Renal pelvis (tissue), 12 donors: ENCODE measurements at places on chromosomes 16 and 17. TPM values are rescaled to one million over a fixed set of nuclear protein-coding genes. Genes with fewer than 3 reads are reported as not detected.

DNA sequence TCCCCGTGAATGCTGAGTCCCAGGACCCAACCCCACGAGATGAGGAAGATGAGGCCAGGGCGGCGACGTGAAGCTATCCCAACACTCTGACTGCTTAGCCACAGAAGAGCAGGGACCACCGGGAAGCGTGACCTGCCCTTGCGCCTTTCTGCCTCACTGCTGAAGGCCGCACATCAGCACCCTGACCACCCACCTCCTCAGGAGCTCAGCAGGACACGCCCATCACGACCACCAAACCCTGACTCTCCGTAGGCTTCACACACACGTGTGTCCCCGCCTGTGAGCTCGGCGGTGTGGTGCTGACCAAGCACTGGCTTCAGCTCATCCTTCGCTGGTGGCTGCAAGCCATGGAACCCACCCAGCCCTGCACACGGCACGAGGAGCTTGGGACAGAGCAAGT is 97.8 kb downstream of the ZNF778 start:
- no peak for DNase-seq

- DNase-seq, result no peak
Measured at GRCh38 chr16:86222547-86222946, 287.8 kb upstream of the FOXF1 start.

- no peak for DNase-seq
Measured at GRCh38 chr17:12389421-12389820, 276.3 kb upstream of the MYOCD start.

DNA sequence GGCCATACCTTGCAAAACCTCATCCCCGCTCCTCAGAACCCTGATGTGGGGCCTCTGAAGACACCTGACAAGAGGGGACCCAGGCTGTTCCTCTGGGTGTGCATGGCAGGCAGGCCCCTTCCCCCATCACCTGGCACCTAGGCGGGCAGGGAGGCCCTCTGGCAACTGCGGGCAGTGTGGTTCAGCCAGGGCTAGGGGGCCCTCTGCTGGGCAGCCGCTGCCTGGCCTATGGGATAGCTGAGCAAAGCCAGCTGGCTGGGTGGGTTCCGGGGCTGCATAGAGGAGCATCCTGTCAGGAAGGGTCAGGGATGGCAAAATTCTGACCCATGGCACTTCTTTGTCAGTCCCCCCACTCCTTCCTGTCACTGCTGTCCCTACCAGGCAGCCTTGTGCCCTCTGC is 228.7 kb upstream of the ASIC2 start:
- DNase-seq, result no peak

DNA sequence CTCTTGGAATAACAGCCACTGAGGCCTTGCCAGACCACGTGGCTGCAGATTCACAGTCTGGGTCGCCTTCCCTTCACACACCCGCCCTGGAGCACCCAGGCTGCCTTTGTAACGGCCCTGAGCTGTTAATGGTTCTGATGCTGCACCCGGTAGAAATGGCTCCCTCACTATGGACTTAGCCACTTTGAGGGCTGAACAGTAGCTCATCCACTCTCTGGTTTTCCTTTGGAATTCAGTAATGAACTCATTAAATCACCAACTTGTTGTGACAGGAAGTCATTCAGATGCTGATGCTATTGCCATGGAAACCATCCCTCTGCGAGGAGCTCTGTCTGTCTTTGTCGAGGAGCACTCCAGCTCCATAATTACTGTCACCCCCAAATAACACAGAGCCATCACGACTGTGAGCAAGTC is 59.2 kb downstream of the CDK5R1 start:
- DNase-seq, result no peak

GRCh38 chr16:67169642-67170167 is 633 bp upstream of the NOL3 start:
- DNase-seq, result no peak

GRCh38 chr16:89308391-89309333 is 91.2 kb downstream of the ZNF778 start:
- DNase-seq, result no peak

- peak; percentile 14 for DNase-seq
Measured at GRCh38 chr16:89722392-89723278, 1.3 kb downstream of the ZNF276 start.

- peak; percentile 90 for DNase-seq
Measured at GRCh38 chr16:71883849-71884638, at the start of gene ZNF821. Gene ZNF821 (minus strand): TSS chr16:71884182. CDS start chr16:71879946, 4,236 bp downstream.

DNA sequence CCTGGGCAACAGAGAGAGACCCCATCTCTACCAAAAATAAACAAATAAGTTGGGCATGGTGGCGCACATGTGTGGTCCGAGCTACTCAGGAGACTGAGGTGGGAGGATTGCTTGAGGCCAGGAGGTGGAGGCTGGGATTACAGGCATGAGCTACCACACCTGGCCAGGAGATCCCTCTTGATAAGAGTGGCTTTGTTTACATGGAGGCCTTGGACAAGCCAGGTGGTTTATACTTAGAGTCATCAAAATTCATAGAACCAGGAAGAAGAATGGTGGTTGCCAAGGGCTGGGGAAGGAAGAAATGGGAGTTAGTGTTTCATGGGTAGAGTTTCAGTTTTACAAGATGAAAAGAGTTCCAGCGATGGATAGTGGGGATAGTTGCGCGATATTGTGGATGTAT is 8.8 kb upstream of the ZFP1 start:
- DNase-seq, result no peak

DNA sequence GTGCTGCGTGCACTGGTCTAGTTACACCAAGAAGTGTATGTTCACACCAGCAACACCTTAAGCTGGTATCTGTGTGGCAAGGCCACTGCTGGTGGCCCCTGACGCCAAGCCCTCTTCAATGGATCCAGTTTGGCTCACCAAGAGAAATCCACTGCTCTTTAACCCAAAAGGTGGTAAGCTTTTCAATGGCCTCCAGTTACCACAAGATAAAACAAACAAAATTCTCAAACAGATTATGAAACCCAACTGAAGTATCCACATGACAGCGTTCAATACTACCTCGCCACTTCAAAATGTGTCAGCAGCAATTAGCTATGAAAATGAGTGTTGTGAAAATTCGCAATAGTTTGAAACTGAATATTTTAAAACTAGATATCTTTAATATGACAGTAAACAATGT is 96.5 kb upstream of the AKTIP start:
- no peak for DNase-seq

GRCh38 chr17:56629531-56630075 is 36.1 kb downstream of the NOG start:
- DNase-seq, result peak; percentile 14

- no peak for DNase-seq
Measured at GRCh38 chr16:72938795-72939164, 109.1 kb downstream of the ZFHX3 start.

DNA sequence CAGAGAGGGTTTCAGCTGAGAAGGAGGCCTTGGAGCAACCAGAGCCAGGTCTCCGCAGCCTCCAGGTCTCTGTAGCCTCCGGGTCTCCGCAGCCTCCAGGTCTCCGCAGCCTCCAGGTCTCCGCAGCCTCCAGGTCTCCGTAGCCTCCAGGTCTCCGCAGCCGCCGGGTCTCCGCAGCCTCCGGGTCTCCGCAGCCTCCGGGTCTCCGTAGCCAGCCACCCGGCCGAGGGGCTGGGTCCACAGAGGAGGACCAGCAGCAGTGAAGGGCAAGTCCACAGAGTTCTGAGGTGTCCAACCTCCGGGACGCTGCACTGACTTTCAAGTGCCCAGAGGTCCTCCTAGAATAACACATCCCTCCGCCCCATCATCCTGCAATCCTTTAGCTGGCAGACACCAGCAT is 221.0 kb downstream of the RBFOX3 start:
- no peak for DNase-seq

GRCh38 chr17:6104956-6105648 is 34.9 kb downstream of the WSCD1 start:
- DNase-seq, result no peak

DNA sequence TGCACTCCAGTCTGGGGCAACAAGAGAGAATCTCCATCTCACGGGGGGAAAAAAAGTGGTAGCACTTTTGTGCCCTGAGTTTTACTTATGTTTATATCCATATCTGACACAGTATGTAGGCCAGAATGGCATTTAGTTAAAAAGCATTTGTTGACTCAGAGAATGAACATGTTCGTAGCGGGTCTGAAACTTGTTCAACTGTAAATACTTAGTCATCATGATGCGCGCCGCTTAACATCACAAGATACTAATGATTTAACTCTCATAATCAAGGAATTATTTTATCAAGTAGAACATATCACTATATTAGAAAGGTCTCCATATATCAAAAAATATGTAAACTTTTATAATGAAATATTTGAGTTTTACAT is 55.3 kb upstream of the ITGA2B start:
- no peak for DNase-seq

- DNase-seq, result no peak
Measured at GRCh38 chr17:2814481-2815341, 18.5 kb downstream of the RAP1GAP2 start.

DNA sequence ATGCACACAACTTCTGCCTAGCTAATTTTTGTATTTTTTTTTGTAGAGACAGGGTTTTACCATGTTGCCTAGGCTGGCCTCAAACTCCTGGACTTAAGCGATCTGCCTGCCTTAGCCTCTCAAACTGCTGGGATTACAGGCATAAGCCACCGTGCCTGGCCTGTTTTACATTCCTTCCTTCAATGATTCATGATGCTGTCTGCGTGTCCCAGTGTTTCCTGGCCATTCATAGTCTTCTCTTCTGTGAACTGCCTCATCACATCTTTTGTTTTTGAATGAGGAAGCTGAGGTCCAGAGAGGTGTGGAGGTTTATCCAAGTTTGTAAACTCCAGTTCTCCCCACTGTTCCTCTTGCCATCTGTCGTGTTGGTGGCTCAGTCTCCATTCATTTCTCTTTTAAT is 64.5 kb upstream of the MED9 start:
- no peak for DNase-seq

KRTAP17-1 gene
- not detected for polyA plus RNA-seq

MYH1 gene
- 0.06 TPM for polyA plus RNA-seq

LRRC37A3 gene
- 37.6 TPM for polyA plus RNA-seq

MT1A gene
- polyA plus RNA-seq, result not detected

ABCC12 gene
- polyA plus RNA-seq, result not detected

SLC38A8 gene
- not detected for polyA plus RNA-seq

DOC2B gene
- 73.7 TPM for polyA plus RNA-seq

TBC1D3E gene
- not detected for polyA plus RNA-seq

LAT gene
- 9.1 TPM for polyA plus RNA-seq

GP1BA gene
- polyA plus RNA-seq, result 2.1 TPM

ITGAL gene
- polyA plus RNA-seq, result 2.1 TPM
